Vagina (tissue), 2 donors: ENCODE measurements at places on chromosomes 1 and 21. TPM values are rescaled to one million over a fixed set of nuclear protein-coding genes. Genes with fewer than 3 reads are reported as not detected.

DNA sequence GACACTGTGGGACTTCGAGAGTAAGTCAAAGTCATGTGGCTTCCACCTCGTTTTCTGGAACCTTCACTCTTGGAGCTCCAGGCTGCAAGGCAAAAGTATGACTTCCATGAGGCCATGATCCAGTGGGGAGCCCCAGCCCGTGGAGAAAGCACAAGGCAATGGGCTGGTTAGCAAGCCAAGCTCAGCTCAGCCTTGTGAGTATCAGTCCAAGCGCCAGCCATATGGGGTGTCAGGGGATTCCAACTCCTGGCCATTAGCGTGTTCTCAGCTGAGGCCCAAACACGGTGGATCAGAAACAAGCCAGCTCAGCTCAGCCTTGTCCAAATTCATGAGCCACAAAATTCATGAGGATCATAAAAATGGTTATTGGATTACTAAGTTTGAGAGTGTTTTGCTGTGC is 261.0 kb downstream of the RHOU start:
- peak; percentile 81 for DNase-seq

GRCh38 chr1:9867408-9868243 is 42.4 kb downstream of the CTNNBIP1 start:
- DNase-seq = no peak

GRCh38 chr1:223143537-223144248 is 645 bp upstream of the TLR5 start:
- no peak for DNase-seq

- no peak for DNase-seq
These were observed 8.7 kb upstream of the CCN1 start for GRCh38 chr1:85571828-85572227.

DNA sequence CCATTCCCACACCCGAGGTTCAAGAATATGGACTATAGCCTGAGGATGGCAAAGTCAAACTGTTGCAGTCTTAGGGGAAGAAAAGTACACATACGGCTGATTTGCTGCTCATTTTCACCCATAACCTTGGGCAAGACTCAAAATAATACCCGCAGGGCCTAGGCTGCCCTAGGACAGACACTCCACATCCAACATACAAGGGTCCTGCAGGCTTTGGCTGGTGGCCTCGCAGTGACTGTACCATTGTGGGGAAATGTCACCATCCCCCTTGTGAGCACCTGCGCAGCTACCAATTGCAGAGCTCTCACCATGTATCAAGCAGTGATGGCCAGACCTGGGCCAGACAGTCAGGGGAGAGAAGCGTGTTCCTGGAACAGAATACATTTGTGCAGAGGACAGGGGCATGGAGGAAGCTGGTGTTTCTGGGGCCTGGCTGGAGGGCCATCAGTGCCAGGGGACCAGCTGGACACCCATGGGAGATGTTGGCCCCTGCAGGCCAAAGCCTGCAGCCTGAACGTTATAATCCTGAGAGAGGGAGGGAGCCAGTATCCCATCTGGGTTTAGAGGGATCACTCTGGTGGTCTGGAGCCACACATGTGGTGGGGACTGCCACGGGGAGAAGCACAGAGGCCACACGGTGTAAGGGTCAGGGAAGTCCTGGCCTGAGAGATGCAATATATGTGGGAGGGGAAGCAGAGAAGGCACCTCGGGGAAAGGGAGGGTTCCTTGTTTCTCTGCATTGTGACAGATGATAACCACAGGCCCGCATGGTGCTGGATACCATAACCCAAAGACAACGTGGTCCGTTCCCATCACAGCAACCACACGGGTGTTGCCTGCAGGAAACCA is 101.2 kb downstream of the GLIS1 start:
- peak; percentile 58 for DNase-seq

DNA sequence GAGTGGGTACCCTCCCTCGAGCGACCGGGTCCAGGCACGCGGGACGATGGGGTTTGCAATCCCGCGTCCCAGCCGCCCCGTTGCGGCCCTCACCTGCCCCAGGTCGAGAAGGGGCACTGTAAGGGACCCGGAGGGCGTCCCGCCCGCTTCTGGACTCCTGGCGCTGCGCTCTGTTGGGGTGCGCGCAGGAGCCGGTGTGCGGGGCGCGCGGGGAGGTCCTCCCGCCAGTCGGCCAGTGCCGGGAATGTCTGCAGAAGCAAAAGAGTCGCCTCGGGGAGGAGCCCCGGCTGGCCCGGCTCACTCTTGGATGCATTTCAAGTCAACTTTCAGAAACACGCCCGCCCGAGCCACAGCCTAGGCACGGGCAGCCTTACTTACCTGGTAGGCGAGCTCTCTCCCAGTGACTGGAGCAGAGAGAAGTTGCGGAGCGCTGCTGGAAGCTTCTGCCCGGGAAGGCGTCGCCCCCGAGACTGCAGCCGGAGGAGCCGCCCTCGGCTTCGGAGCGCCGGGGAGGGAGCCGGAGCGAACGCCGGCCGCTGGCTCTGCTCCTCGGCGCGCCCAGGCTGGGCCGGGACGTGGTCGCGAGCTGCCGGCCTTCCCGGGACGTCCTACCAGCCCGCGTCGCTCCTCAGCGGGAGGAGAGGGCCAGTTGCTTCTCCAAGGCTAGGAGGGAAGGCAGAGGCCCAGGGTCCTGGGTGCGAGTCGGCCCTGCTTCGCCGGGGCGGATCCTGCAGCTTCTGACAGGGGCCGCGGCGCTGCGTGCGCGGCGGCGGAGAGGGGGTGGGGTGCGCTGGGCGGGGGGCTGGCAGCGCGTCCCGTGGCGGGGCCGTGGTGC is at the start of gene LMX1A:
LMX1A (minus strand) TSS at position 739 of the 835 bp plus-strand sequence. CDS start 1,156 bp downstream, outside the sequence.
- DNase-seq = no peak

Gene BSND
- not detected for total RNA-seq

Gene KRTAP12-2
- total RNA-seq = not detected

Gene LMX1A
- total RNA-seq = not detected

Gene PRAMEF9
- not detected for total RNA-seq

Gene ENAH
- total RNA-seq = 62.4 TPM

Gene FAM167B
- total RNA-seq = 3.7 TPM
